ENCODE measurements at places on chromosomes 1 and 21.

GRCh38 chr1:84344286-84344685 lies 42.8 kb downstream of the SAMD13 start:
- DNase-seq = no peak

DNA sequence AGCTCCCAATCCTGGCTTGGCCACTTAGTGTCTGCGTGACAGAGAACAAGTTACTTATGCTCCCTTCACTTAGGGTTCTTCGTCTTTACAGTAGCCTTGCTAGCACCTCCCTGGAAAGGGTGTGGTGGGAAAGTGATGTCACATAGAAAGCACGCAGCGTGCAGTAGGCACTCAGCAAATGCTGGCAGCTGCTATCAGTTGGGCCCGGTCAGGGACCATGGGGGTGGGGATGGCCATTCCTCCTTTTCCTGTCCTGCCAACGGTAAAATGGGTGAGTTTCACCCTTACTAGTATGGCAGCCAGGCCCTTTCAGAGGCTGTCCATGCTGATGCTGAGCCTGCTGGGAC lies 6.2 kb upstream of the KCNA10 start:
- no peak for DNase-seq

- DNase-seq = no peak
Observed at GRCh38 chr1:62247391-62248168, 52.9 kb downstream of the L1TD1 start.

DNA sequence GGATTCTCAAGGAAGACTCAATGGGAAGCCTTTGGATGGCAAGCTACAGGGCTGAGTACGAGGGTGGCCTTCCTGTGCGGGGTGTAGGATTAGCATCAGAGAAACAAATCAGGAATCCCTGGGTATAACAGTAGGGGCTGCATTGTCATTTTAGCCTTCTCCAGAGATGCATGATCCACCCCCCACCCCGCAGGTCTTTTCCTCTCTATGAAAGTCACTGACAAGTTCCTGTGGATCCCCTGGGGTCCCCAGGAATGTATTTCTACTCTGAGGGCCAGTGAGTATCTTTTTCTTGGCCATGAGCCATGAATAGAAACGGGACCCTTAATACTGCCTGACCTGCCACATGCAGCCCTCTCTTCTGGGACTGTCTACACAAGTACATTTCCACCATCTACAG lies 473.0 kb upstream of the VAMP3 start:
- DNase-seq = no peak

- DNase-seq = no peak
Observed at GRCh38 chr1:216907100-216907499, 183.9 kb upstream of the ESRRG start.

GRCh38 chr1:166166698-166167571 lies at the start of gene FAM78B:
Gene FAM78B (minus strand): TSS chr1:166167001. CDS start chr1:166166248, 753 bp downstream.
- DNase-seq = peak; percentile 87

DNA sequence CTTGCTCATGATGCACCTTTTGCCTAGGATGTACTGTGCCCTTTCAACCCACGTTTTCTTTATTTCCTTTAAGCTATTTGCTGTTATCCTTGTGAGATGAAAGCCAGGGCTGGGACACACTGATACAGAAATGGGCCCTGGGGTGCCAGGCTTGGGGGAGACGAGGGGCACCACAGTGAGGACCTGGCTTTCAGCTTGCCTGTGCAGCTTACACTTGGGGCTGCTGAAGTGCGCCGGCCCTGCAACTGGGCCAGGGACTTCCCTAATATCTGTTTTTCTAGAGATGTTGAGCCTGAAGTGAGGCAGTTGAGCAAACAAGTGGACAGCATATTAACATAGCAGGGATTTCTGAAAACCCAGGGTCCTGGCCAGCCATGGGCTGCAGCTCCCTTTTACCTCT lies 42.5 kb upstream of the SLC19A1 start:
- no peak for DNase-seq

DNA sequence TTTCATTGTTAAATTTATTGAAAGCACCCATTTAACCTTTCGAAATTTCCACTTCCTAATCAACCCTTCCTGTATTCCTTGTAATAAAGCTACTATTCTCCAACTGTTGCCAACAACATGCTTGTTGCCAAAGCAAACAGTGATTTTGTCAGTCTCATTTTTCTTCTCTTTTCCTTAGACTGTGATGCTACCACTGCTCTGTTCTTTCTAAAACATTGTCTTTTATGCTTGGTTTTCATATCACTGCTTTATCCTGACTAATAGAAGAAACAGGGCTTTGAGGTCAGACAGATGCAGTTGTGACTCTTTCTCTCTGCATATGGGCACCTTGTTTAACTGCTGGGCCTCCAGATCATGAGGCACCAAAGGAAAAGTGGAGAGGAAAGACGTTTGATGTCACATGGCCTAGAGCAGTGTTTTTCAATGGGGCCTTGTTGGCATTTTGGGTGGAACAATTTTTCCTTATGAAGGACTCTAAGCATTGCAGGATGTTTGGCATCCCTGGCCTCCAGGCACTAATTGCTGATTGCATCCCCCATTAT lies 56.1 kb downstream of the HMCN1 start:
- DNase-seq = no peak

- no peak for DNase-seq
Observed at GRCh38 chr1:97824624-97825023, 96.2 kb downstream of the DPYD start.

- no peak for DNase-seq
Observed at GRCh38 chr1:53026254-53026653, 35.8 kb upstream of the PODN start.

- DNase-seq = no peak
Observed at GRCh38 chr1:159228554-159228953, 23.9 kb downstream of the ACKR1 start.

DNA sequence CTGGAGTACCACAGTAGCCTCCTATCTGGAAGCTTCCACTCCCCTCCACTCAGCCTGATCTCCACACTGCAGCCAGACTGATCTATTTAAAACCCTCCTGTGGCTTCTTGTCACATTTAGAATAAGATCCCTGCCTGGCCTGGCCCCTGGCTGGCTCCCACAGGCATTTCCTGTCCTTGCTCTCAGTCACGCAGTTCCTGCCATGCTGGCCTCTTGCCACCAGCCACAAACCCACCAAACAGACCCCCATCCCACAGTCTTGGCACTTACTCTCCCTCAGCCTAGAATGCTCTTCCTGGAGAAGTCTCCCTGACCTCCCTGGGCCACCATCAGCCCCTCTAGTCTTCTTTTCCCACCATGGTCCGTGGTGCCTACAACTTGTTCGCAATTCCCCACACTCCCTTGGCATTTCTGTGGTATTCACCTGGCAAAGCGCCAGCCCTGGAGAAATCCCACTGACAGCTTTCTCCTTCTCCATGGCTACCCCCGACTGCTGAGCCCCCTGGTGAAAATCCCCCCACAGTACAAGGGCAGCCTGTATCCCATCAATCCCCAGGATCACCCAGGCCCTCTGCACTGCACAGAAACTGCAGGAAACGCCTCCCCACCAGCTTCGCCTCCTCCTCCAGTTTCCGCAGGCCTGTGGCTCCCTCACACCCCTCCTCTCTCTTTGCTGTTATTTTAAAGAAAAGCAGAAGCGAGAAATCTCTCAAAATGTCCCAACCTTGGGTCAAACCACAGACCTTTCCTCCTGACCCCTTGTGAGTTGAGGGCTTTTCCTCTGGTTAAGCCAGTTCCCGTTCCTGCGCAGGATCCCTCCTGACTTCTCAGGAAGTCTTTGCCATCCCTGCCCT lies 94.5 kb downstream of the SYT2 start:
- no peak for DNase-seq
